Stimulated activated memory B cell treated with anti-CD40 and anti-IgM and Interleukin-4, amounts not matched to agents 10 μg/mL and 1 μg/mL and 100 μg/mL, for 72 hours (primary cell): ENCODE measurements at places on chromosomes 16 and 17.

DNA sequence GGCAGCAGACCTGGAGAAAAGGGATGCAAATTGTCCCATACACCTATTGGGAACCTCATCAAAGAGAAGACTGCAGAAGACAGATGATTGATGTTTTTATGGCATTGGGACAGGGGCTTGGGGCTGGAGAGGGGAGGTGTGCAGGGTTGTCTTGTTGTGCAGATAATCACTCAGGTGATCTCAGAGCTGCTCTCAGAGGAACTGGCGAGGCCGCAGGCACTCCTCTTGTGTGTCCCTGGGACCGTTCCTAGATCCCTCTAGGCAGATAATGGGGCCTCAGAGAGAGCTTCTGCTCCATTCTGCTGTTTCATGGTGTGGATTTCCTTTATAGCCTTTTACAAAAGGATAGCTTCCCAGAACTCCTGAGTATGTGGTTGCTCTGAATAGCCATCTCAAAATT is 1.6 kb downstream of the RNF213 start:
- no peak for ATAC-seq

DNA sequence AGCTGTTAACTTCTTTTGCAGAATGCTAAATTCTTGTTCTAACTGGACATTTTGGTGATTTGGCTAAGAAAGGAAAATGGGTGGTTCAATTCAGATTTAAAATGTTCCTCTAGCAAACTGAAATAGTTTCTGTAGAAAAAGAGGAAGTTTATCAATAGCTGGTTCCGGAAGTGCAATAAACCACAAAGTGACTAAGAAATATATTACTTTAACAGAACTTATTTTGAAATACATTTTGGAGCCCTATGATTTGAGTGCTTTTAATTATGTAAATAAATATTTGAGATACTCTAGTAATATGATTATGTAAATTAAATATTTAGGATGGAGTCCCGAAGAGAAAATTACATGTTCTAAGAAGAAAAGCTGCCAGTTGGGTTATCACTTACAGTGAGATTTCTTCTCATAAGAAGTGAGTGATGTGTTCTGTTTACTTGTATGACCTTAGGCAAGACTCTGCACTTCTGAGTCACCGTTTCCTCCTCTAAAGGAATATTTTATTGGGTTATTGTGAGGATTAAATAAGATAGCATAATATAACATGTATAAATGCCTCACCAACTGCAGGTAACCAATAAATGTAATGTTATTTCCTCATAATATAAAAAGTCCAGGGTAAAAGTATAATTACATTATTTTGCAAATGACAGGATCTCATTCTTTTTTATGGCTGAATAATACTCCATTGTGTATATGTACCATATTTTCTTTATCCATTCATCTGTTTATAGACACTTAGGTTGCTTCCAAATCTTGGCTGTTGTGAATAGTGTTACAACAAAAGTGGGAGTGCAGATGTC is at the start of gene EVI2B:
TSS of gene EVI2B (minus strand) at position 73 of the 800 bp plus-strand sequence. CDS start 8,445 bp downstream, outside the sequence.
- ATAC-seq = peak; percentile 58

GRCh38 chr16:81220349-81220748 is 18.1 kb upstream of the BCO1 start:
- ATAC-seq = no peak

DNA sequence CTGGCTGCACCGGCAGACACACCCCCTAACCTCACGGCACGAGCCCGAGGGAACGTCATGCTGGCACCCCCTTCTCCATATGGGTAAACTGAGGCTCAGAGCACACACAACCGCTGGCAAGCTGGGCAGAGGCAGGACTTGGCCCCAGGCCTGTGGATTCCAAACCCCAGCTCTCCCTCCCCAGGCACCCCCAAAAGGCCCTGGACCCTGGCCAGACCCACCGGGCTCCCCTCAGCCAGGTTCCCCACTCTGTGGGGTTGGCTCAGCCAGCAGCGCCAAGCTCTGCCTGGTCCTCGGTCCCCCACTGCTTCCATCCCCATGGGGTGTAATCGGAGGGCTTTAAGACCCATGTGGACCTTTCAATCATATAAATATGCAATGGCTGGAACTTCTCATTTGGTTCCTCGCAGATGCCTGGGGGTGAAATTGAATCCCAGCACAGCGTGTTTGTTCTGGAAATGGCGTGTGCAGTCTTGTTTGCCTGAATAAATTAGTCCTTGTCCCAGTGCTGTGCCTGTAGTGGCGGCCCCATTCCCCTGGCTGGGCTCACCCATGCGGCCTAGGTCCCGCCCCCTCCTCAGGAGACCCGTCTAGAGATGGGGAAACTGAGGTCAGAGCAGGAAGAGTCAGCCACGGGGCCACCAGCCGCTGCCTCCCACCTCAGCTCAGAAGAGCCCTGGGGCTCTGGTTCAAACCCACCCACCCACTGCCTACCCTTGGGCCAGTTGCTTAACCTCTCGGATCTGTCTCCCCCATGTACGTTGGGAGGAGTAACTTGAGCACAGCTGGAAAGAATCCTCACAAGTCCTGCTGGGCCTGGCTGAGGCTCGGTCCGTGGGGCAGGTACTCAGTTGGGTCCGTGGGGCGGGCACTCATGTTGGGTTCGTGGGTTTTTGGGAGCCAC is 57.3 kb downstream of the ZFPM1 start:
- ATAC-seq = no peak

- ATAC-seq = peak; percentile 73
Measured at GRCh38 chr16:81841722-81842121, 62.6 kb downstream of the PLCG2 start.

DNA sequence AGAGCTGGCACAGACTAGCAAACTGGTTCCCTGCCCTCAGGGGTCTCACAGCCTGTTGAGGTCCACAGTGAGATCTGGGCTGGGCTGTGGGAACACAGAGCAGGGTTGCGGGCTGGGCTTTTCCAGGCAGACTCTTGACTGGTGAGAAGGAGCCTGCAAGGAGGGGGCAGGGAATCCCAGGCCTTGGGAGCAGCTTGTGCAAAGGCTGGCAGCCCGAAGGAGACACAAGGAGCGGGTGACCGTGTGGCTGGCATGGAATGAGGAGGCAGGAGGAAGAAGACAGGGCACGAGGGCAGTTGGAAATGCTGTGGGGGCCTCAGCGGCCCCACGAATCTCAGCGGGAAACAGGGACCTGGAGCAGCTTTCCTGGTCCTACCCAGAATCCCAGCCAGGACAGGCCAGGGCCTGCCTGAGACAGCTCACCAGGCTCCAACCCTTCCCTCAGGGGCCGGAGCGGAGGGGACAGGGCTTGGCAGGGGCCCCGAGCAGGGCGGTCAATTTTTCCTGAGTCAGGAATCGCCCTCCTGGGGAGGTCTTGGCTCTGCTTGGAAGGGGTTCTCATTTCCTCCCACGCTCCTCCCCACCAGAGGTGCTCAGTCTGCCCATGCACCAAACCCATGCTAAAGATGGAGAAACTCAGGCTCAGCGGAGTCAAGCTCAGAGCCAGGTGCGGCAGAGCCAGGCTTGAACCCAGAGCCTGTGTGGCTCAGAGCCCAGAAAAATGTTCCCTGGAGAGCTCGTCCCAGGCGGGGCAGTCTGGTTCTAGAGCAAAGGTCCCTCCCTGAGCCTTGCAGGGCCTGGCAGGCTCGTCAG is 9.2 kb upstream of the SNN start:
- no peak for ATAC-seq

DNA sequence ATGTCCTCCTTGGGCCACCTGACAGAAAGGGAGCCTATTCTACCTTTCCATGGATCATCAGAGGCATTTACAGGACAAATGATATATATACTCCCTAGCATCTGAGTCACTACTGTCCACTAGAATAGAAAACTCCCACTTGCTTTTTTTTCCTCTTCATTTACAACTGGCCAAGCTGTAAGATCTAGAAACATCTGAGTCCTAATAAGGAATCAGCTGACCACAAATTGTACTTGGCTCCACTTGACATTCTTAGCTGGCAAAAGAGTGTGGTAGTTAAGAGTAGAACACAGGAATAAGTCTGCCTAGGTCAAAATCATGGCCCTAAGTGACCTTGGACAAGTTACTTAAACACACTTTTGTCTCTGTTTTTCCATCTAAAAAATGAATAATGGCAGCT is 5.2 kb downstream of the RUSF1 start:
- ATAC-seq = no peak

DNA sequence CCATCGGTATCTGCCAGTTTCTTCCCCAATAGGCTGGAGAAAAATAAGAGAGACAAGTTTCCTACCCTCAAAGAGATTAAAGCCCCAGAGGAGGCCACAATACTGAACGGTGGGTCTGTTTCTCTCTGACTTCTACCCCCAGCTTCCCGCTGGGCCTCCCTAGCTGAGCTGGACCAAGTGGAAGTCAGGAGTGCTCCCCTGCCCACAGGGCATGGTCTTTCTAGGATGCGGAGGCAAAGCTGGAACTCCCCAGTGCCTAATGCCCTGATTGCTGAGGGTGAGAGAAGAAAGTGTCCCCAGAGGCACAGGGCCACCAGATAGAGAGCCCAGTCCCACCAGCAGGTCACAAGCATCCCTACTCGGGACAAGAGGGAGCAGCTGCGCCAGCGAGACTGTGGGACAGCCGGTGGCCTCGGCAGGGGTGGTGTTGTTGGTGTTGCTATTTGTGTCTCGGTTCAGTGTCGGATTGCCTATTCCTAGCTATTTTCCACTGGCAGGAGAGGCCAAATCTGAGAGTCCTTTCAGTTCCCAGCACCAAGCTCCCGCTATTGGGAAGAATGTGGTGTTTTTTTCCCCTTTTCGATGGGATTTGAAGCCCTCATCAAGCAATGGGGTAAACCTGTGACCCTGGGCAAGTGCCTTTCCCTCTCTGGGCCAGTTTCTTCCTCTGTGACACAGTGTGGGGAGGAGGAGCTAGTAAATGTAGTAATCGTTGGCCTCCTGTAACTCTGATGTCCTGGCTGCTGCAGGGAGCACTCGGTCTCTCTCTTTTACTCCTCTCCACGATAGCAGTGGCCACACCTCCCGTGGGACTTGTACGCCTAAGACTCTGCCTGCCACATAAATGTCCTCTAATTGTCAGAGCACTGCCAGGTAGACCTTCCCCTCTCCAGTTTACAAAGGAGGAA is 22.5 kb upstream of the TBX2 start:
- ATAC-seq = no peak

GRCh38 chr17:69909389-69909788 is 165.6 kb upstream of the KCNJ16 start:
- no peak for ATAC-seq

DNA sequence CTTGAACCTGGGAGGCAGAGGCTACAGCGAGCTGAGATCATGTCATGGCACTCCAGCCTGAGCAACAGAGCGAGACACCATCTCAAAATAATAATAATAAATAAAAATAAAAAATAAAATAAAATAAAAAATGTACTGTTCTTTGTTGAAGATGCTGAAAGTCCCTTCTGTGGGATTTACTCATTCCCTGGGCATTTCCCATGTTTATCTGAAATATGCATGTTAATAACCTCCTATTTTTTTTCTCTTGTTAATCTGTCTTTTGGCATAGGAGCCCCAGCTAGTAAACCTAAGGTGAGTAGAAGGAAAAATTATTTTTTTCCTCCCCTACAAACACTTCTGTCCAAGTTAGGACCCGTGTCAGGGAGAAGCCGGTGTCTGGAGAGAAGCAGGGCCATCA is 34.4 kb downstream of the TMEM92 start:
- no peak for ATAC-seq

- ATAC-seq = no peak
Measured at GRCh38 chr17:66492561-66493005, 190.2 kb downstream of the PRKCA start.

- ATAC-seq = no peak
Measured at GRCh38 chr16:72187551-72187950, 15.6 kb upstream of the PMFBP1 start.

DNA sequence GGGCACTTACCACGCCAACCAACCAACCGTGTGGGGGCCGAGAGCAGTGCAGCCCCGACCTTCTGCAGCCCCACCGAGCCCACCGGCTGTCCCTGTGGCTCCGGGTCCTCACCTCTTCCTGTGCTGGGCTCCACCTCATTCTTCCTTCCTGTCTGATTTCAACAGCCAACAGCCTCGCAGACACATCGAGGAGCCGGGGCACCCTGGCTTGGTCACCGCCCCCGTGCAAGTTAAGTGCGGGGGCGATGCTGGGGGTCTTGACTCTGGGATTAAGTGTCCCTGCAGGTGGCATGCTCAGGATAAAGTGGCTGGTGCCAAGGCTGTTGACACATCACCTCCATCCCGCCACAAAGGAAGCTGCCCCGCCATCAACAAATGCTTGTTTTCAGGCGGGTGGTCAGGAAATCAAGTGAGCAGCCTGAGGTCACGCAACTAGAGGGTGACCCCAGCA is at the start of gene NLRC3:
TSS of gene NLRC3 (minus strand) at position 102 of the 451 bp plus-strand sequence. CDS start 12,367 bp downstream, outside the sequence.
- ATAC-seq = peak; percentile 28

- no peak for ATAC-seq
Measured at GRCh38 chr17:51346218-51346982, 86.1 kb downstream of the UTP18 start.

DNA sequence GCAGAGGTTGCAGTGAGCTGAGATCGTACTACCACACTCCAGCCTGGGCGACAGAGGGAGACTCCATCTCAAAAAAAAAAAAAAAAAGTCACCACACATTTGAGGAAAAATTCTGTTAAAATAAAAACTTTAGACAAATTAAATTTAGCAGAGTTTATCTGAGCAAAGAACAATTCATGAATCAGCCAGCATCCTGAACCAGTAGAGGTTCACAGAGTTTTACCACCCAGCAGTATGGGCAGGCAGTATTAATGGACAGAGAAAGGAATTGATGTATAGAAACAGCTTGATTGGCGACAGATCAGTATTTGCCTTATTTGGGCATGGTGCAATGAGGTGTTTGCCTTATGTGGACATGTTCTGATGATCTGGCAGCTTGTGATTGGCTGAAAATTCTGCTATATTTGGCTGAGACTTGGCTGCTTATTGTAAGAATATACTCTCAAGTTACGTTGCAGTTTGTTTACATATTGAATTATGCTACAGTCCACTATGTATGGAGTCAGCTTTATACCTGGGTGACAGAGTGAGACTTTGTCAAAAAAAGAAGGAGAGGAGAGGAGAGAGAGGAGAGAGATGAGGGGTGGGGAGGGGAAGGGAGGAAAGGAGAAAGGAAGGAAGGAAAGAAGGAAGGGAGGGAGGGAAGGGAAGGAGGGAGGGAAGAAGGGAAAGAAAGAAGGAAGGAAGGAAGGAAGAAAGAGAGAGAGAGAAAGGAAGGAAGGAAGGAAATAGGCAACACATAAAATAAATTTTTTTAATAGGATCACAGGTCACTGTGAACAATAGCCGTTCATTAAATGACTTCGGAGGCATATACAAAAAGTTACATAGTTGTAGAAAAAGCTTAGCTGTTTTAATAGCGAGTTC is 14.6 kb downstream of the ABCC3 start:
- no peak for ATAC-seq

- ATAC-seq = no peak
Measured at GRCh38 chr17:77854759-77855745, 103.5 kb upstream of the TNRC6C start.

DNA sequence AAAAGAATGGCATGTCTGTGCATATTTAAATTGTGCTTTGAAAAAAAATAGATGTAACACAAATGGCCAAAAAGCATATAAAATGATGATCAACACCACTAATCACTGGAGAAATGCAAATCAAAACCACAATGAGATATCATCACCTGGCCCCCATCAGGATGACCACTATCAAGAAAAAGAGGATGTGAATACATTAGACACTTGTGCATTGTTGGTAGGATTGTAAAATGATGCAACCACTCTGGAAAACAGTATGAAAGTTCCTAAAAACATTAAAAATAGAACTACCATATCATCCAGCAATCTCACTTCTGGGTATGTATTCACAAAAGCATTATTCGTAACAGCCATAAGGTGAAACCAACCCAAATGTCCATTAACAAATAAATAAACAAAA is 91.5 kb downstream of the SPAG9 start:
- ATAC-seq = no peak
